NCI-H1417 treated with DMSO at 0.1 percent for 48 hours (cell line): ENCODE measurements at places on chromosomes 5 and 9.

DNA sequence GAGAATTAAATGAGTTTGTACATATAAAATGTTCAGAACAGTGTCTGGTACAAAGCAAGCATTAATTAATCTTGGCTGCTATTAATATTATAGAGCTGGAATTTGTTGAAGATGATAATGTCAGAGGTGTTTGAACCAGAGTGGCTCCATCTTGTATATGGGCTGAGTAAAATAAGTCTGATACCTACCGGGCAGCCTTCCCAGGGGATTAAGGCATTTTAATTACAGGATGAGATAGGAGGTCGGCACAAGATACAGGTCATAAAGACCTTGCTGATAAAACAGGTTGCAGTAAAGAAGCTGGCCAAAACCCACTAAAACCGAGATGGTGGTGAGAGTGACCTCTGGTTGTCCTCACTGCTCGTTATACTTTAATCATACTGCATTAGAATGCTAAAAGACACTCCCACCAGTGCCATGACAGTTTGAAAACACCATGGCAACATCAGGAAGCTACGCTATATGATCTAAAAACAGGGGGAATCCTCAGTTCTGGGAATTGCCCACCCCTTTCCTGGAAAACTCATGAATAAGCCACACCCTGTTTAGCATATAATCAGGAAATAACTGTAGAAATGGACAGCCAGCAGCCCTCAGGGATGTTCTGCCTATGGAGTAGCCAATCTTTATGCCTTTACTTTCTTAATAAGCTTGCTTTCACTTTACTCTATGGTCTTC, 90.2 kb downstream of the PLK2 start:
- DNase-seq = no peak

DNA sequence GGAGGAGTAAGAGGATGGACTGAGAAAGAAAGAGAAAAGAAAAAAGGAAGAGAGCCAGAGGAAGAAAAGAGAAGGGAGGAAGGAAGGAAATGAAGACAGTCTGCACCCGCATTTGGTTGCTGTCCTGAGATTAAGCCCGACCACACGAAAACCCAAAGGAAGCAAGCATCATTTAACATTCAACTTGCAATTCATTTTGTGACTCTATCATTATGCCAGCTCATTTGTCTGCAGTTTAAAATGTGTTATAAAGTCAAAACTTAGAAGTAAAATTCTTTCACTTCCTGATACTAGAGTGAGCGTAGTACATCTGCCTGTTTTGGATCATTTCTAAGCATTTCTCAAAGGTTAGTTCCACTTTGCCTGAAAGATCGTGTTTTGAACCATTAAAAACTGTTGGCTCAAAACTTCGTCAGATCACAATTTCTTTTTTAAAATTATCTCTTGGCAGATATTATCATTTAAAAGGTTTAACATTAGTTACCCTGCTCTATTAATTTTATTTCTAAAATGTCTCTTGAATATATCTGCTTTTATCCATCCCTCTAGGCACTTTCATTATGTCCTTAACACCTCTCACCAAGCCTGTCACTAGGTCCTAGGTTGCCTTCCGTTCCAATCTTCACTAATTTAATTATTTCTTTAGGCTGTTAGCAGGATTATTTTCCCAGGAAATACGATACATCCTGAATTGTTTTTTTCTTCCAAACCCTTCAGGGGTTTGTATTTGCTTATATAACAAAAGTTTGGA, 240.9 kb downstream of the TLE4 start:
- no peak for DNase-seq

DNA sequence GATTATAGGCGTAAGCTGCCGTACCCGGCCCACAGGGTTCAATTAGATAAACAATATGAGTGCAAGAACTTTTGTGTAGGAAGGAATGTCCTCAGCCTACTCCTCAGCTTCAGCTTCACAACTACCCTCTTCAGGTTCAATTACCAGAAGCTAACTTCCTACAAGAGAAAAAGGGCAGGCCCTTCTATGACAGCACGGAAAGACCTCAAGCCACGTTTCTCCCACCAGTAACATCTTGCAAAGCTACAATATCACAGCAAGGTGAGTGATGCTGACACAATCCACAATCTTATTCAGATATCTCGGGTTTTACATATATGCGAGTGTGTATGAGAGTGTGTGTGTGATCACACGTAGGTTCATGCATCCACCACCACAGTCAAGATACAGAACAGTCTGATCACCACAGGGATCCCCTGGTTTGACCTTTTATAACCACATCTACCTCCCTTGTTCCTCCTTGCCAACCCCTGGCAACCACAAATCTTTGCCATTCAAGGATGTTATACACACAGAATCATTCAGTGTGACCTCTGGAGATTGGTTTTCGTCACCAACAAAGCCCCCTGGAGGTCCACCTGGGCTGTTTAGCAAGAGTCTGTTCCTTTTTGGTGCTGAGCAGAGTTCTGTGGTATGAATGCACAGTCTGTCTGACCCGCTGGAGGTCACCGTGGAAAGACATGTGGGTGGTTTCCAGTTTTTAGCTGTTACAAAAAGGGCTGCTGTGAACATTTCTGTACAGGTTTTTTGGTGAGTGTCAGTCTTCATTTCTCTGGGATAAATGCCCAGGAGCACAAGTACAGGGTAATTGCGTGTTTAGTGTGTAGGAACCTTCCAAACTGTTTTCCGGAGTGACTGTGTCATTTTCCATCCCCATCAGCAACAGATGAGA, 38.2 kb downstream of the IPPK start:
- DNase-seq = no peak

GRCh38 chr5:93599001-93599379, 16.0 kb downstream of the NR2F1 start:
- DNase-seq = no peak

GRCh38 chr5:81553567-81554212, 159.8 kb upstream of the ACOT12 start:
- DNase-seq = no peak

DNA sequence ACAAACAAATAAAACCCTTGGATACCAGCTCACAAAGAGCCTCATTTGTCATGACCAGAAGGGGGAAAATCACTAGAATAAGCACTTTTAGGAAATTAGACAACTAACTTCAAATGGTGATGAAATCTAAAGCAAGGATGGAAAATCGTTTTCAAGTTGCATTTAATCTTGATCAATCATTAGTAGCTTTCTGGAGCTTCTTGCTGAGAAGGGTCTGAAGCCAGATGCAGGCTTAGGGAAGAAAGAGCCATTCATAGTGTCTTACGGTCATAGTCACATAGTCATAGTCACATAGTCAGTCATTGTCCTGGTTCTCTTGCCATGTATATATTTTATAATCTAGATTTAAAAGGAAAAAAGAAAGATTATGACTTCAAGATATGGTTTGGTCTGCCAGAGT, 610.5 kb downstream of the ACTL7B start:
- DNase-seq = no peak

GRCh38 chr5:14123974-14124482, 19.1 kb upstream of the TRIO start:
- no peak for DNase-seq

DNA sequence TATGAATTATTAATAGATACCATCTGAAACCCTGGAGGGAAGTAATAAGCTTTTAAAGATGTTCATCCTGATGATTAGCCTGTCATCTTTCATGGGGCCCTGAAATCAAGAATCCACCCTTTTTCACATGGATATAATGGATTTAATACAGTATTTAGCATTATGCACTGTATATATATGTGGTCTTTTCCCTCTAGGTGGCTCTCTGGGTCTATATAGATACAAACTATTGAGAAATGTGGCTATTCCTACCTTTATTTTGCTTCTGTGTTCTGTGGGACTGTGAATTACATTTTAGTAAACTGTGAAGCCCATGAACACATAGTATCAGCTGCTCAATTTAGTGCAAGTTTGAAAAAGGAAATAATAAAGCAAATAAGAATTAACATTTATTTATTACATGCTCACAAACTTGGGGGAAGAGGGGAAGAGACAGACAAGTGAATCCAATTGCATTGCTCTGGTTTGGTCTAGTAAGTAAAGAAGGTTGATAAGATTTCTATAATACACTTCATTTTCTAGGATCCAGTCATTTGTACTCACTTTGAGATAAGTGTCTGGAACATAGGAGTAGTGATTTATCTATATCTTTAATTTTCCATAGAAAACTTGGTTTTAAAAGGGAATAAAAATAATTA, 112.2 kb downstream of the SCAMP1 start:
- DNase-seq = no peak

- DNase-seq = no peak
These were observed 483.2 kb downstream of the CDH10 start for GRCh38 chr5:24161559-24161958.

GRCh38 chr5:32207355-32207634, 33.2 kb upstream of the GOLPH3 start:
- DNase-seq = no peak

DNA sequence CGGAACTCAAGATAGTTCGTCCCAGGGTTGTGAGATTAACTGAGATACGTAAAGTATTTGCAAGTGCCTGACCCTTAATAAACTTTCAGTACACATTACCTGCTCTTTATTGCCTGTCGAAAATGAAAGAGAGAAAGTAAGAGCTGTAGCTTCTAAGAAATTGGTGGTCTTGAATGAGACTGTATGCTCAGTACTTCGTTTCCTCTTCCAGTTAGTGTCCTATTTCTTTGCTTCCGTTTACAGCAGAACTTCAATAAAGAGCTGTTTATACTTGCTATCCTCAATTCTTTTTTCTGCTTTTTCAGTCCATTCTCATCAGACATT, 534 bp downstream of the SRFBP1 start:
- DNase-seq = no peak
